ENCODE measurements at places on chromosomes 1 and 21. TPM values are rescaled to one million over a fixed set of nuclear protein-coding genes. Genes with fewer than 3 reads are reported as not detected.
A peak's percentile ranks its signal among the peaks of the same experiment; 100 is the strongest.

GRCh38 chr21:26284531-26284930, 114.0 kb upstream of the APP start:
- no peaks in the 10 kb centered on the region for H3K36me3 ChIP-seq
- H3K4me3 ChIP-seq, result no peak overlapping the region
- no peak for DNase-seq
- no peaks in the 10 kb centered on the region for H3K27me3 ChIP-seq

GRCh38 chr1:78553859-78554258, 63.1 kb downstream of the PTGFR start:
- no peaks in the 10 kb centered on the region for H3K27me3 ChIP-seq
- H3K36me3 ChIP-seq, result no peaks in the 10 kb centered on the region
- no peak overlapping the region for H3K4me3 ChIP-seq
- DNase-seq, result no peak
- H3K27ac ChIP-seq, result no peak overlapping the region

DNA sequence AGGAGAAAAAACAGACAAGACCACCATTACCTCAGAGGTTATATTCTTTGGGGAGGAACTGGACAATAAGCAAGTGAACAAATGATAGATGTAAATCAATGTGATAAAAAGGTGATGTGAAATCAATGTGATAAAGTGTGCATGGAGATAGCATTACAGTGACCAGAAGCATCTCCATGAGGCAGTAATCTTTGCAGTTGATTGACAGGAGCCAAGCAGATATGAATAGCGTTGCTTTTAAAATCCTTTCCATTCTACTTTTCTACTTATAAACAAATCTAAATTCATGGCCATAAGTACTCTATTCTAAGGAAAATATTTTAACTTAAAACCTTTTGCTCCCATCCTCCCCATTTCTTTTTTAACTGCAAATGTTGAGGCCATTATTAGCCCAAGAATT, 2.8 kb upstream of the H3-3A start:
- peaks cover 16% of the 10 kb centered on the region for H3K4me1 ChIP-seq
- no peaks in the 10 kb centered on the region for H3K27me3 ChIP-seq
- H3K36me3 ChIP-seq, result peaks cover 4% of the 10 kb centered on the region
- DNase-seq, result no peak
- no peak overlapping the region for H3K4me3 ChIP-seq

DNA sequence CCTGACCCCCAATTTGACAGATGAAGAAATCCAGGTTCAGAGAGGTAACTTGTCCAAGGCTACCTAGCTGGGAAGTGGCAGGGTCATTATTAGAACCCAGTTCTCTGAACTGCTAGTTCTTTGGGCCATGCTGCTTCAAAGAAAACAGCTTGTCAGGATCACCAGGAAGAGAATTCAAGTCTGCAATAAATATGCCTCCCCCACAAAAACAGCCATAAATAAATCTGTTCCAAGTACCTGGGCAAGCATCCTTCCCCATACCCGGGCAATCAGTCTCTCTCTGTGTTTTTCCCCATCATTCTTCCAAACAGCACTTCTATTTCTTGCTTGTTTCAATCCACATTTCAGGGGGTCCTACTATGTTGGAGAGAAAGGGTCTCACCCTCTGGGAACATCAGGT, 34.1 kb downstream of the SLC9A1 start:
- no peaks in the 10 kb centered on the region for H3K36me3 ChIP-seq
- peak overlapping the region; percentile 16 for H3K27ac ChIP-seq
- H3K4me1 ChIP-seq, result peaks cover 10% of the 10 kb centered on the region
- H3K27me3 ChIP-seq, result no peaks in the 10 kb centered on the region
- DNase-seq, result no peak
- no peak overlapping the region for H3K4me3 ChIP-seq

- peaks cover 2% of the 10 kb centered on the region for H3K36me3 ChIP-seq
- peaks cover 6% of the 10 kb centered on the region for H3K4me1 ChIP-seq
- no peak for DNase-seq
- H3K4me3 ChIP-seq, result no peak overlapping the region
These were observed 26.7 kb downstream of the NME7 start for GRCh38 chr1:169340882-169341281.

The RIMKLA gene
- 0.07 TPM for total RNA-seq

The NKAIN1 gene
- not detected for total RNA-seq

Data from T-helper 17 cell (primary cell).